Urinary bladder (tissue), 4 donors: ENCODE measurements at places on chromosomes 7 and 10. TPM values are rescaled to one million over a fixed set of nuclear protein-coding genes. Genes with fewer than 3 reads are reported as not detected.

The ACHE gene
- 4.3 TPM for polyA plus RNA-seq

The TFR2 gene
- 0.81 TPM for polyA plus RNA-seq

The SLC29A3 gene
- 8.3 TPM for polyA plus RNA-seq

The NKX1-2 gene
- not detected for polyA plus RNA-seq

The NPTX2 gene
- polyA plus RNA-seq, result 12.1 TPM

The NSMCE4A gene
- 60.6 TPM for polyA plus RNA-seq

The CTAGE4 gene
- 0.27 TPM for polyA plus RNA-seq

The MAT1A gene
- 0.37 TPM for polyA plus RNA-seq

The LGI1 gene
- polyA plus RNA-seq, result 1.8 TPM

The ANKRD61 gene
- 0.06 TPM for polyA plus RNA-seq

GRCh38 chr10:67669978-67670377 lies 26.0 kb downstream of the CTNNA3 start:
- no peak for DNase-seq

GRCh38 chr7:19982841-19983835 lies 209.7 kb upstream of the TMEM196 start:
- DNase-seq, result no peak

DNA sequence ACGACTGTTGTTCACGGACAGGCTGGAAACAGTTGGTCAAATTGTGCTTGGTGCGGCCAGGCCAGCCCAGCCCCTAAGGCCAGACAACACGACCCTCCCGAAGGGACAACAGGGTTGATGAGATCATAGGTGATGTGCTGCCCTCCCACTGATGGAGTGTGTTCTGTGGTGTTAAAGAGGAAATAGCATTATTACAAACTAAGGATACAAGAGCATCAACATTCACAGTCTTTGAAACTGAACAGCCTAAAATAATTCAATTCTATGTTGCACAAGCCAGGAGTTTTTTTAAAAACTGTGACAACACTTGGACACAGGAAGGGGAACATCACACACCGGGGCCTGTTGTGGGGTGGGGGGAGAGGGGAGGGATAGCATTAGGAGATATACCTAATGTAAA lies 87.6 kb downstream of the FAM53B start:
- DNase-seq, result no peak

GRCh38 chr7:124652237-124652636 lies 113.4 kb downstream of the GPR37 start:
- no peak for DNase-seq

DNA sequence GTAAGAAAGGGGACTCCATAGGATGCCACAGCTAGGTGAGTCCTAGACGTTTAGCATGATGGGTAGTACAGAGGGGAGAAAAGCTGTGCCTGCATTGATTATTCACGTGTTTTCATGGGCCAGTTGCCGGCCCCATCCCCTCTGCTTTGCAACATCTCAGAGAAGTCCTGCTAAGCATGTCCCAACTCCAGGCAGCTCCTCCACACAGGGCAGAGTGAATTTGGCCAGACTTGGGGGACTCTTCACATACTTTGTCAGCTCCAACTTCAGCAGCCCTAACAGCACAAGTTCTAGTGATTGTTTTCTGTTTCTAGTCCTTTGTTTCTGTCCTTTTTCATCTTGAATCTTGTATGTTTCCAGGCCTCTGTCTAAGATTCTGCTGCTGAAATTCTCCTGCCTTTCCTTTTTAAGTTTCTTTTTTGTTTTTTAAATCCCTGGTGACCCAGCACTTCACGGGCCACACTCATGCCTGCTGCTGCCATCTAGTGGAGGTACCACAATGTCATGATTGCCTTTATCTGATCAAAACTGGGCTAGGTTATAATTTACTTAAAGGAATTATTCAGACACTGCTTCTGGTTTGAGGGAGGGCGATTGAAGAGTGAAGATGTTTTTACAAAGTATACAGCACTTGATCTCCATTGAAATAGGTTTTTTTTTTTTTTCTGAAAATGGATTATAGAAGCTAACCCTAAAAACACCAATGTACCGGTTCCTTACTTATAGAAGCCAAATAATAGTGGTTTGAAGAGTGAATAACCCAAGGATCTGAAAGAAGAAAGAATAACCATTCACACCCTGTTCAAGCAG lies 276.9 kb downstream of the CSTF2T start:
- DNase-seq, result no peak

- no peak for DNase-seq
Measured at GRCh38 chr10:35456153-35456720, 119.9 kb downstream of the CCNY start.

DNA sequence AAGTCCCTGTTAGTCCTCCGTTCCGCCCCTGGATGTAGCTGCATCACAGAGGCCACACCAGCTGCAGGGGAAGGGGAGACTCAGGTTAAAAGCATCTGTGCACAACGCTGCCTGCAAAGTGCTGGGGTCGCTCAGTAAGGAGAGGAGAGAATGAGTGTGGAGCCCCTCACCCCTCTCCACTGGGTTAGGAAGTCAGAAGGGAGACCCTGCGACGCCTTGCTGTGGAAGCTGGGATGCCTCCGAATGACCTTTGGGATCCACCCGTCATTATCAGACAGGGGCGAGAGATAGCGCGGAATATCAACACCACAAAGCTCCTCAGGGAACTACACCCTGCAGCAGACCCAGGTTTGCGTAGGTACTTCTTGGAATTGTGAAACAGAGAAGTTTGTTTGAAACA lies 167.7 kb upstream of the SHH start:
- DNase-seq, result no peak

DNA sequence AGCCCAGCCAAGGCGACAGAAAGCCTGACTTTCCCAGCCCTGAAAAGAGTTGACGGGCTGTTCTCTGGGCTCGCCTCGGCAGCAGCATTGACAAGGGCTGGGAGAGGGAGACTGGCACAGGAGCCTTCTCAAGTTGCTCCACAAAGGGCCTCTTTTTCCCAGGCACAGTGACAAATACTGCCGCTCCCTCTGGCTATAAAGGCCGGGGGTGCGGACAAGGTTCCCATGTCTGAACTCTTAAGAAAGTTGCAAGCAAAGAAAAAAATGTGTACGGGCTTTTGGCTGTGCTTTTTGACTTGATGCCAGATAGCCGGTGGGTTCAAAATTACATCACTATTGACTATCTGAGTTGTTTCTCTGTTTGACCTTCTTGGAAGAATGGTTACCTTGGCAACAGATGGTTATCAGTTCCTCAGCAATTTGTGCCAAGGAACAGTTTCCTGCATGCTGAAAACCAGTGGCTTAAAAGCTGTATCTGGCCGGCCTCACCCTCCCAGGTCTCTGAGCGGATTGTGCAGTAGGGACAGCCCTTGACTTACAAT lies 115.9 kb upstream of the EEPD1 start:
- peak; percentile 96 for DNase-seq

DNA sequence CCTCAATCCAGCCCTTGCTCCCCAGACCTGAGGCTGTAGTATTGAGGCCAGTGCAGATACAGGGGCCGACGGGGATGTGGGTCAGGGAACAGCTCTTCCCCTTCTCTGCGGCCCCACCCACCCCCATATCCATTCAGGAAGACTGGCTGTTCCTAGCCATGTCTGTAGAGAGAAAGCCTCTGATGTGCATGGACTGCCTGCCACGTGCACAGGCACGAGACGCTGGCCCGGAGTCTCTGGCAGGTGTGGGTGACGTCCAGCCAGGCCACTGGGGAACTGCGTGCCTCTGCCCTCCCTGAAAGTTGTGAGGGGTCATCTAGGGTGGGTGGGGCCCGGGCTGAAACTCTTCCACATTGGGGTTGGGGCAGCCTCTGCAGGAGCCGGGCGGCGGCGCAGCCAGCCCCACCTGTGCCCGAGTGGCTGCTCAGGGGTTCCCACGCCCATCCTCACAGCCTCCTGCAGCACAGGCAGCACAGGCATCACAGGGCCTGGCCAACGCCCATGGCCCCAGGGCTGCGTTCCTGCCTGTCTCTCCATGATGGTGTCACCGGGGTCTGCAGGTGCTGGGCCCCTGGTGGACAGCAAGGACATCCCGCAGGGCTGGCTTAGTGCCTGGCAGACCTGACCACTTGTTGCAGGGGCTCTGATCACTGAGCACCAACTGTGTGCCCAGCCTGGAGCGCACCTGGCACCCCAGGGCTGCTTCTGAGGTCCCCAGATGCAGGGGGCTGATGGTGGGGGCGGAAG lies 27.5 kb downstream of the MICALL2 start:
- no peak for DNase-seq

GRCh38 chr10:43251419-43252165 lies 15.3 kb downstream of the RASGEF1A start:
- no peak for DNase-seq

- DNase-seq, result no peak
Measured at GRCh38 chr7:92647011-92647625, 56.9 kb upstream of the FAM133B start.

DNA sequence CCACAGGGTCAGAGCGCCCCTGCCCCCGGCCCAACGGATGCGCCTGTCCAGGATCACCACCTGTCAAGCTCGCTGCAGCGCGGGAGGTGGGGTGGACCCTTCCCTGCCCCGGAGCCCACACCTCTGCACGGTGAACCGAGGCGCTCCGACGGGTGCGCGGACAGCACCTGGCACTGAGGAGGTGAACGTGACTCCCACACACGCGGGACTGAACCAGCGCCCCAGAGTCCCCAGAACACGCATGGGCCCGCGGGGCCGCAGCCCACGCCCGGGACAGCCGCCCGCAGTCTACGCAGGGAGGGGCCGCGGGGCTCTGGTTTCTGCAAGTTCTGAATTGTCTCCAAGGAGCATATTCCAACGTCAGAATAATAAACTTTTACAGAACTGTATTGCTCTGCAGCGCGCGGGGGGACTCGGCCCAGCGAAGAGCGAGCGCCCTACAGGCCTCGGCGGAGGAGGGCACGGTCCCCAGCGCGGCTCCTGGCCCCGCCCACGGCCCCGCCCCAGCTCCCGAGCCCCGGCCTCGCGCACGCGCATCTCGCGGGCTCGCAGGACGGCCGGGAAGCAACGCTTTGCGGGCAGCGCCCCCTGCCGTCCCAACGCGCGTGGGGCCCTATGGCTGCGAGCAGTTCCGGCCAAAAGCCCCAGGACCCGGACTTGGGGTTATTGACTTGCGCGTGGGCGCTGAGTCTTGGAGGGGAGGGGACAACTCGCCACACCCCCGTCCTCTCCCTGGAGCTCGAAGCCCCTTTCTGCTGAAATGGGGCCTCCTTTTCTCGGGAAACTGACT lies 29.7 kb downstream of the OAT start:
- DNase-seq, result peak; percentile 67

- no peak for DNase-seq
Measured at GRCh38 chr7:117401293-117402002, 25.8 kb downstream of the ASZ1 start.

- DNase-seq, result no peak
Measured at GRCh38 chr7:156218544-156219306, 406.5 kb upstream of the SHH start.

DNA sequence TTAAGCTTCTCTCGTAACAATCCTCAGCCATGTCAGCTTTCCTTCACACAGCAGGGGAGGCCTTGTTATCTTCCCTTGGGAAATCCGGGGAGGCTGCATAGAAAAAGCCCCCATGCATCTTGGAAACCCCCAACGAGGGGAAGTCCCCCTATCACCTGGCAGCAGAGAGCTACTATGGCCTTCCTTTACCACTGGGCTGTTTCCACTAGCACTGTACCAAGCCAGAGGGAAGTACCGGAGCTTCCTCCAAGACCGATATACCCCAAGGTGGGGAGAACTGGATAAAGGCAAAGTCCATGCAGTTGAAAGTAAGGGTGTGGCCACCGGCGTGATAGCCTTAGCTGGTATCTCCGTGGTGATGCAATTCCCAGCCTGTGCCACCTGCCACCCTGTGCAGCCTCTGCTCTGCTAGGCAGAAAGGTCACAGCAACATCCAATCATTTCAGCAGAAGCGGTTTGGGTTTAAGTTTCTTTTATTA lies 4.4 kb upstream of the CLIP2 start:
- DNase-seq, result no peak

- DNase-seq, result peak; percentile 29
Measured at GRCh38 chr7:28853834-28854749, 104.0 kb downstream of the TRIL start.

DNA sequence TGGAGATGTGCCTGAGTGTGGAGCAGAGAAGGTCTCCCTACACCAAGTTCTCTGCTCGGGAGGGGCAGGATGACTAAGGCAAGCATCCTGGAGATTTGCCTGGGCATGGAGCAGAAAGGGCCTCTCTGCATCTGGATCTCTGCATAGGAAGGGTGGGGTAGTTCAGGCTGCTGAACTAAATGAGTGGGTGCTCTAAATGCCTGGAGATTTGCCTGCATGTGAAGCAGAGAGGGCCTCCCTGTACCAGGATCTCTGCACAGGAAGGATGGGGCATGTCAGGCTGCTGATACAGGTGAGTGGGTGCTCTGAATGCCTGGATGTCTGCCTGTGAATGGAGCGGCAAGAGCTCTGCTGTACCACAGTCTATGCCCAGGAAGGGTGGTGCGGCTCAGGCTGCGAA lies 680.7 kb downstream of the SUGCT start:
- DNase-seq, result no peak

DNA sequence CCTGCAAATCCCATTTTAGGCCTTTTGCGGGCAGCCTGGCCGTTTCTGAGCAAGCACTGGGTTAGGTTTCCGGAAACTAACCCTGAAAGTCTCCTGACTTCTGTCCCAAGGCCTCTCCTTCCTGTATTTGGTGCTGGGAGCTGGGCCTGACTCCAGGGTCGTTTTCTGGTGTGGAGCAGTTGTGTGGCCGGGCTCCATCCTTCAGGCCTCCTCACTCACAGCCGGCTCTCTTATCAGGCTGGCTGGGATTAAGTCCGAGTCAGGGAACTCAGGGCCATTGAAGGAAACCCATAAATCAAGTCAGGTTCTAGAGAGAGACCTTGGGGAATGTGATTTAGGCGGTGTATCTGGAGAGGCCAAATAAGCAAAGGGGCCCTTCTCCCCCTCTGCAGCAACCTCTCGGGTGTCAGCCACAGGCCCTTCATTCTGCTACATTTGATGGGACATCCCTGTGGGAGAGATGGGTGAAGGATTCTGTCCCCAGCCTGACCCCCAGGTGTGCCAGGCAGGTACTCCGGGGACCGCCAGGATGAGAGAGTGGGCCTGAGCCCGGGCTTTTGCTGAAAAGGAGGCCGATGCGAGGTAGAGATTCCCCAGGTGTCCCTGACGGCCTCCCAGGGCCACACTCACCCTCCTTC lies 3.3 kb downstream of the GATA3 start:
- no peak for DNase-seq

DNA sequence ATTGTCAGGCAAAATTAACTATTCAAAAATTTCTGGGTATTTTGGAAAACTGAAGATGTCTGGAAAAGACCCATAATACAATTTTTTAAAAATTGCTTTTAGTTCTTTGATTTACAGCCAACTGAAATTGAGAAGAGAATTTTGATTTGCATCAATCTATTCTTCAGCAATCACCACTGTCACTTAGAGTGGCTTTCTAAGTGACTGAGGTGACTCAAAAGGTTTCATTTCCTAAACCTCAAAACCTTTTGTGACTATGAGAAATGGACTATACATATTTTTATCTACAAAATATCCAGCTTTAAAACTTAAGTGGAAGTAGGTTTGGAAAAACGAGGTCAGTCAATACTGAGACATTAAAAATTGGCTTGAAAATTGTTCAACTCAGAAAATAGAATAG lies 60.0 kb downstream of the ENO4 start:
- no peak for DNase-seq

- DNase-seq, result no peak
Measured at GRCh38 chr7:3207387-3207902, 93.6 kb upstream of the SDK1 start.
